Gastroesophageal sphincter (tissue), 4 donors: ENCODE measurements at places on chromosomes 4 and X.

- ATAC-seq = no peak
Measured at GRCh38 chr4:110489901-110490508, 14.1 kb downstream of the ENPEP start.

- ATAC-seq = no peak
Measured at GRCh38 chr4:81466841-81467671, 4.7 kb downstream of the RASGEF1B start.

DNA sequence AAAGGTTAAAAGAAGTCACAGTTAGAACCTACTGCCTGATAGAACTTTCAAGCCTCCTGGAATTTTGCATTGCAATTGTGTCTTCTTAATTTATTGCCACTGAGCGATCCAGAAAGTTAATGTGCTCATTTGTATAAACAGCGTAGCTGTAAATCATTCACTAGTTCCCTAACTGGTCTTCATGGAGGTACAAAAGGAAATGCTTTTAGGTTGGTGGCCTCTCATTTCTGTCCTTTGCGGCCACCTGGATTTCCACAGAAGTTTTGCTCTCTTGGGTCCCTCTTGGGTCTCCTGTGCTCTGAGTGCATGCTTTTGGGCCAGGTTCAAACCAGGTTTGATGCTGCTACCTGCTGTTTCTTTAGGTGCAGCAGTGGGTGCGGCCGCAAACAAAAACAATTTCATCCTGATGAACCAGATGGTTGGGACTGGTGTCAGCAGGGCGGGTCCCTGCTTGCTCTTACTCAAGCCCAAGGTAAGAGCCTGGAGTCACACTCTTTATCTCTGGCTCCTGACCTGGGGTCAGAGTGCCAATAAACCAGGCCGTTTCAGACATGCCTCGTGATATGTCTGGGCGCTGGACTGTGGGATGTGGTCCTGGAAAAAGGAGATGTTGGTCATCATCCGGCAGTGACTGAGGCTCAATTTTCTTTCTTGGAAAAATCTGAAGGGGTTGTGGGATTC, 270.1 kb downstream of the PTTG2 start:
- no peak for ATAC-seq

DNA sequence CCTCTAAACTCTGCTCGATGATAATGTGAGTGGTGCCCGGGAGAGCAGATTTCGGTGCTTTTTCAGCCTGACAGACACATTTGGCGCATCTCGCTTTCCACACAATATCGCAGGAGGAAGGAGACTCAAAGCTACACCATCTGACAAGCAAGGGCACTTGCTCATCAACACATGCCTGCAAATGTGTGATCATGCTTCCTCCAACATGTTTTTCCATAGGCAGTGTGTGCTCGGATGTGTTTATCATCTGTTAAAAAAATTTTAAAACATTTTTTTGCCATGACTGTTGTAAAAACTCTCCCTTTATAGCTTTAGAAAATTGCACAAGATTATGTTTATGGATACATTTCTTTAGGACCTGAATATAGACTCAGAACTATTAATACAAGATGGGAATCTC, 170.3 kb upstream of the PUDP start:
- ATAC-seq = no peak

DNA sequence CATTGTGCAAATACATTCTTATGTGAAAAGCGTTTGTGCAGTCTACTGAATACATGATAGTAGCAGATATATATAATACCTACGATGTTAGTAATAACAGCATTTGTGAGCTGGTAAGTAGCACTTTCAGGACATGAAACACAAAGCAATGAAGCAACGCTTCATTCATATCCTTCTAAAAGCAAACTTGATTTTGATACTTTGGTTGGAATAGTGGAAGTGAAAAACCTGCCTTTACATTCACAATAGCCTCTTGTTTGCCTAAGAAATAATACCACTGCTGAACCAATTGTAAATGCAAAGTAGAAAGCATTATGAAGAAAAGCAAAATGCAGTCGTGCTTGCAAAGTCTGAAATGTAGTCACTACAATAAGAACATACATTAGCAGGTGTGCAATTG, 926.3 kb downstream of the FSTL5 start:
- ATAC-seq = no peak

GRCh38 chr4:40280586-40280985, 54.5 kb upstream of the CHRNA9 start:
- ATAC-seq = no peak

DNA sequence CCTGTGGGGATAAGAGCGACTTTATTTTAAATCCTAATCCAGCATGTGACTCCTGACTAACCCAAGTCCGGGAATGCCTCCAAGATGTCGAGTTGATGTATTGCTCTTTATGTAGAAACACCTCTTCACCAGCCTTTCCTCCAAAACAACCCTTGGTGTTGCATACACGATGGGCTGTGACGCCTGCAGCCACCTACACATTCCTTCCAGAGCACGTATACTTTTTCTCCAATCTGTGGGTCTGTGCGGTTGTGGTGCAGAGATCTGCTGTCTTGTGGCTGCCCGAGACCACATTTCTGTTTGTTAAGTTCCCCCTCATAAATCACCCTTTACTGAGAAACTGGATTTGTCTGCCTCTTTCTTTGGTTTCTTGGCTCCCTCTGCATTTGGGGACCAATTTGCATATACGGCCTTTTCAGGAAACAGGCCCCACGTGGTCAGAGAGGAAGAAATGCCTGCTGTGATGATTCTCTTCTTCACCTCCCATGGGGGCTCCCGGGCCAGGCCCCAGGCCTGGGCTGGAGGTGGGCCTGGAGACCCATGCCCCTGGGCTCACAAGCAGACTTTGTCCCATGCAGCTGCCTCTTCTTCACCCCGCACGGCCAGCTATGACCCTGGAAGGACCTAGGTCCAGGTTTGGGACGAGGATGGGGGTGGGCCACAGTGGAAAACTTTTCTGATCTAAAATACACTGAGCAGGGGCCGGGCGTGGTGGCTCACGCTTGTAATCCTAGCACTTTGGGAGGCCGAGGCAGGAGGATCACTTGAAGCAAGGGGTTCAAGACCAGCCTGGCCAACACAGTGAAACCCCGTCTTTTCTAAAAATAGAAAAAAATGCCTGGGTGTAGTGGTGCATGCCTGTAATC, 21.4 kb upstream of the AFAP1 start:
- peak; percentile 82 for ATAC-seq
